Esophagus mucosa (tissue), 1 donor: ENCODE measurements at places on chromosomes 16 and 17. TPM values are rescaled to one million over a fixed set of nuclear protein-coding genes. Genes with fewer than 3 reads are reported as not detected.

DNA sequence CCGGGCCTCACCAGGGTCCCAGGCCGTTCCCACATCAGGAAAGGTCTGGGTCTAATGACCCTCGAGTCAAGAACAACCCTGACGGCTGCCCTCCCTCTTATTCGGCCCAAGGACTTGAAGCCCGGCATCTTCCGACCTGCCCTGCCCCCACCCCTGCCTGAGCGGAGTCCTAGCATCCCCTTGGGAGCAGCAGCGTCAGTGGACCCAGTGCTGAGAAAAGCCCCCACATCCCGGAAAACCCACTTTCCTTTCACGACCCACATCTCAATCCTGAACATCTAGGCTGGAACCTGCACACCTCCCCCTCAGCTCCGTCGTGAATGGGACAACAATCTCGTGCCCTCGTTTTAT, 769 bp downstream of the TMEM88 start:
- ATAC-seq = no peak

The TVP23B gene
- total RNA-seq = 24.1 TPM

The MAPT gene
- total RNA-seq = 0.88 TPM

DNA sequence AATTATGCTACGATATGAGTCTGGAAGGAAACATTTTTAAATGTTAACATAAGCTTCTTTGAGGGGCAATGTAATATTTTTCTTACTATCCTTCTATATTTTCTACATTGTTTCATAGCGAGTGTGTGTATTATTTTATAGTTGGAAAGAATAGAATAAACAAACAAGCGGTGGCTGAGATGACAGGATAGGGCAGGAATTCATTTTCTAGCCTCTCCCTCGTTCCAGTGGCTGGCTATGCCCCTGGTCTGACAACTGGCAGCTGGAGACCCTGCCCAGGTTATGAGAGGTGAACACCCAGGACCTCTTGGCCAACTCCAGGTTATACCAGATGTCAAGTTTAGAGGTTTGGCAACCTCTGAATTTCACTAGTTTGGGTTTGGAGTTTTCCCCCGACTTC, 14.5 kb upstream of the TNRC6C start:
- ATAC-seq = no peak

GRCh38 chr16:4180511-4180910, 61.4 kb downstream of the SRL start:
- ATAC-seq = no peak

DNA sequence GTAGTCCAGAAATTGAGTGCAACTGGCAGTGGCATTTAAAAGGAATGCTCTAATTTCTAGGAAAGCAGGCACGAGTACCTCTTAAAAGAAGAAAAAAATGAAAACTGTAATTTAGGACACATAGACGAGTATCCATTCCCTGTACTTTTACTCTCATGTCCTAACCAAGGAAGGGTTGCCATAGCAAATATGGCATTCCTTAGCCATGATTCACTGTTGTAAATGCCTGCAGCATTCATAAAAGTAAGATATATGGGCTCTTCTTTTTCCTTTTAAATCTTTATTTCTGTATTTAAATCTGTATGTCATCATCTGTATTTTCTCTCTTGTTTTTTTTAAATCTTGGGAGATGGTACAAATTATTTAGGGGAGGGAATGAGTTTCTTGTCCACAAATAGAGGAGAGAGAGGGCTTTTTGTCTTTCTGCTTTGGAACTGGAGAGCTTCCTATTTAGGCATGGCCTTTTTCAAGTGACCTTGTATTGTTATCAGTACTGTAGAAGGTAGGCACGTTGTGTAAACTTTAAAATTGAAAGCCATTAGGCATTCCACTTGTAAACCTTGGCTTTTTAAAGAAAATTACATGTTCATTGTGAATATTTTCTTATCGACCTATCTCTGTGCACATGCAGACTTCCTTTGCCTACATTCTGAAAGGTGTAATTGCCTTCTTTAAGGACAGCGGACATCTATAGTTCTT, 50.0 kb downstream of the TENT4B start:
- no peak for ATAC-seq
